Activated naive CD8-positive, alpha-beta T cell treated with anti-CD3 and anti-CD28 coated beads for 36 hours (primary cell): ENCODE measurements at places on chromosomes 12 and 14. TPM values are rescaled to one million over a fixed set of nuclear protein-coding genes. Genes with fewer than 3 reads are reported as not detected.
A peak's percentile ranks its signal among the peaks of the same experiment; 100 is the strongest.

GRCh38 chr12:106246891-106247673, 738 bp downstream of the CKAP4 start:
- DNase-seq: peak; percentile 67
- peaks cover 29% of the 10 kb centered on the region for H3K4me1 ChIP-seq
- H3K4me3 ChIP-seq: peak overlapping the region; percentile 76
- peak overlapping the region; percentile 65 for H3K27ac ChIP-seq

The ALDH2 gene
- total RNA-seq: 1.4 TPM

The GPRC5A gene
- total RNA-seq: 0.27 TPM

DNA sequence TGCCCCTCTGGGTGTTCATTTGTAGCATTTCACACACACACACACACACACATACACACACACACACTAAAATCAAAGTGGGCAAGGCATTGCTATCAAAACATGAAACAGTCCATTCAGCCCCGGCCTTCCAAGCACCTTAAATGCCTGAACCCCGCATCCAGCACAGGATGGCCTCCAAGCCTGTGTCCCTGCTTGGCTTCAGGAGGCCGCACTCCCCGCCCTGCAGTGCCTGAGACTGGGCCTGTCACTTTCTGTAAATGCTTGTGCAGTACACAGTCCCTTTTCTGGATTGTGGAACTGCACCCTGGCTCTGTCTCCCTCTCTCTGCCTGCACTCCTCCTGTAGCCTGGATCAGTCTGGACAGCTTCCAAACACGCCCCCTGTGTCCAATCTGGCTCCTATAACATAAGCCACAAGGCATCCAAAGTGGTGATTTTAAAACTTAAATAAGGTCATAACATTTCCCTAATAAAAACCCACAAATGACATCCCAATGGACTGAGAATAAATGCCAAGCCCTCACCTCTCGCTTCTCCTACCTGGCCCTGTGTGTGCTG, 972.2 kb upstream of the TMEM132C start:
- no peak overlapping the region for H3K27ac ChIP-seq
- no peaks in the 10 kb centered on the region for H3K36me3 ChIP-seq
- no peaks in the 10 kb centered on the region for H3K4me1 ChIP-seq
- H3K27me3 ChIP-seq: peaks cover 4% of the 10 kb centered on the region

DNA sequence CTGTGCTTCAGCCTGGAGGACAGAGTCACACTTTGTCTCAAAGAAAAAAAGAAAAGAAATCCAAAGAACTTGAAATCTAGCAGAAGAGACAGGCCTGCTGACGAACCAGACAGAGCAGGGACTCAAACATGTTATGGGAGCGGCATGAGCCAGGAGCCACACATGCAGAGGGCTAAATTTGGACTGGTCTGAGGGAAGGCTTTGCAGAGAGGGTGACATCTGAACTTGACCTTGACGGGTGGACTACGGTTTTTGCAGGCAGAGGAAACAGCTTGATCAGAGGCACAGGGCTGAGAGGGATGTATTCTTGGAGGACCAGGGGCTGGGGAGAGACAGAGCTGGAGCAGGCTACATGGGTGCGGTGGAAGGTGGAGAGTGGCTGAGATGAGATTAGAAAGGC, 20.5 kb upstream of the SLC24A4 start:
- no peak overlapping the region for H3K4me3 ChIP-seq
- no peaks in the 10 kb centered on the region for H3K36me3 ChIP-seq
- H3K27me3 ChIP-seq: peaks cover 4% of the 10 kb centered on the region
- H3K4me1 ChIP-seq: no peaks in the 10 kb centered on the region
- no peak overlapping the region for H3K27ac ChIP-seq
- no peak for DNase-seq
